ENCODE measurements at places on chromosomes 12 and 14. TPM values are rescaled to one million over a fixed set of nuclear protein-coding genes. Genes with fewer than 3 reads are reported as not detected.

DNA sequence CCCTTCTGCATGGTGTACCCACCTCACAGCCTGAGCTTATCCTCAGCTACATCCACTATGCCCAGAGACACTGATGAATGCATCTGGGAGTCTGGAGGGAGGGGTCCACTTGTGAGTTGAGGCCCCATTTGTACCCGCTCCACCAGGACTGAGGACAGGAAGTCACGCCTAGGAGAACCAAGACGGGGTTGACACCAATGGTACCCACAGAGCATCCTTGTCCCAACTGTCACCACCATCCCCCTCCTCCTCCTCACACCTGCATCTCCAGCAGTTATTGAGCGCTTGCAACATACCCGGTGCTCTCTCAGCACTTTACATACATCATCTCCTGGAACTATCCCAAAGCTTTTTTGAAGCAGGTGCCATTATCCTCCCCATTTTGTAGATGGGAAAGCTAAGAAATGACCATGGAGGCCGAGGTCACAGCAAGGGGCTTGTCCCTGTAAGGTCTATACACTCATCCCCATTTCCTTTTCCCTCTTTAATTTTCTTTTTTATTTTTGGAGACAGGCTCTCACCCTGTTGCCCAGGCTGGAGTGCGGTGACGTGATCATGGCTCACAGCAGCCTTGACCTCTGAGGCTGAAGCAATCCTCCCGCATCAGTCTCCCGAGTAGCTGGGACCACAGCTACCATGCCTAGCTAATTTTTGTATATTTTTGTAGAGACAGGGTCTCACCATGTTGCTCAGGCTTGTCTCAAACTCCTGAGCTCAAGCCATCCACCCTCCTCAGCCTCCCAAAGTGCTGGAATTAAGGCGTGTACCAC is 31.7 kb downstream of the DGLUCY start:
- no peak for DNase-seq

DNA sequence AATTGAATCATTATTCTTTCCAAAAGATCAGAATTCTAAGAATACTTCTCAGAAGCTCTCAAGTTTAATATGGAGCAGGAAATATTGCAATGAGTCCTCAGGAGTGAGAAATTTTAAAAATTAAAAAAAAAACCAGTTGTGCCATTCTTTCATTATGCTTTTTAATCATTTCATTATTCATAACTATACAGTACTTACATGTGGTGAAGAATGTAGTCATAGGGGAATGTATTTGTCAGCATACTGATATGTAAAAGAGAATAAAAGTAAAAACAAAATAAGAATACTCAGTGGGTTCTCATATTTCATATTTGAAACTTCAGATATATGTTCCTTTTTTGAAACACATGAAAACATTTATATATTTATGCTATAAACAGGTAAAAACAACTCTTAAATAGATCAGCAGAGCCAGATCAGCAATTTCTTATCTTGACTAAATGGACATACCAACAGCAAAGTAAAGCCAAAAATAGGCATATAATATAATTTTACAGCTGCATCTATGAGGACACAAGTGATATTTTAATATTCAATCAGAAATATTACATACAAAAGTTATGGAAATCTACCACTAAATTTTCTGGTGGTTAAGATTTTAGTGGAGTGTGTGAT is 19.9 kb upstream of the MBIP start:
- no peak for DNase-seq

DNA sequence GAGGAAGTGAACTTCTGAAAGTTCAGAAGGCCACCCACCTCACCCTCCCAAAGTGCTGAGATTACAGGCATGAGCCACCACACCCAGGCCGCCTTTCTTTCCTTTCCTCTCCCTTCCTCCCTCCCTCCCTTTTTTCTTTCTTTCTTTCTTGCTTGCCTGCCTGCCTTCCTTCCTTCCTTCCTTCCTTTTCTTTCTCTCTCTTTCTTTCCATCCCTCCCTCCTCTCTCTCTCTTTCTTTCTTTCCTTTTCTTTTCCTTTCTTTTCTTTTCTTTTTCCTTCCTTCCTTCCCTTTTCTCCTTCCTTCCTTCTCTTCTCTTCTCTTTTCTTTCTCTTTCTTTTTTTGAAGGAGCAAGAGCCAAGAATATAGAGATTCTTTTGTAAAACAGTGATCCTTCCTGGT is 208.3 kb upstream of the HMGA2 start:
- DNase-seq: no peak

GRCh38 chr14:100391724-100392123 is 68.6 kb downstream of the SLC25A47 start:
- peak; percentile 88 for DNase-seq

The FBLN5 gene
- 46.5 TPM for total RNA-seq

DNA sequence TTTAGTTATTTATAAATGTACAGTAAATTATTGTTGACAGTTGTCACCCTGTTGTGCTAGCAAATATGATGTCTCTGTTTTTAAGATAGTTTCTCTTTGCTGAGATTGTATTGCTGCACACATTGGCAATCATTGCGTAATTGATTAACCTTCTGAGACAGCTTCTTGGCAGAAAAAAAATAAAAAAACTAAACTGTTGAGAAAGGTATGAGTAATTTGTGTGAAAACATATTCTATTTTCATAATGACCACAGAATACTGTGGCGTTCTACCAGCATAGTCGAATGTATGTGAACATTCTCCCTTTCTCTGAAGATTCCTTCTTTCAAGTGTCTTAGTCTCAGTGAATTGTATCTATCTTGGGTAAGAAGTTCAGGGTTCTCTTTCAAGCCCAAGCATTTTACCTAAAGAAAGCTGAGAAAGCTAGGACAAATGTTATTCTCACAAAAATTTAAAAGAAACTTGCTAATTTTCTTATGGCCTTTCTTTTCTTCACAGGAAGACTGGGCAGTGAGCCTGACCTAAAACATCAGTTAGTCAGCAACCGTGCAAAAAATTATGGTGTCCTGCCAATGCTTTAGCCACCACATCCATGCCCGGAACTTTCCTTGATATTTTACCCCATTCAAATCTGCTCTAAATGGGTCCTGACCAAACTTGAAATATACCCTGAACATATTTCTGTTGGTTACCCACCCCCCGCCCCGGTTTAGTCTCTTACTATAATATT is 69.0 kb upstream of the REP15 start:
- DNase-seq: no peak

The SBNO1 gene
- total RNA-seq: 16.8 TPM

DNA sequence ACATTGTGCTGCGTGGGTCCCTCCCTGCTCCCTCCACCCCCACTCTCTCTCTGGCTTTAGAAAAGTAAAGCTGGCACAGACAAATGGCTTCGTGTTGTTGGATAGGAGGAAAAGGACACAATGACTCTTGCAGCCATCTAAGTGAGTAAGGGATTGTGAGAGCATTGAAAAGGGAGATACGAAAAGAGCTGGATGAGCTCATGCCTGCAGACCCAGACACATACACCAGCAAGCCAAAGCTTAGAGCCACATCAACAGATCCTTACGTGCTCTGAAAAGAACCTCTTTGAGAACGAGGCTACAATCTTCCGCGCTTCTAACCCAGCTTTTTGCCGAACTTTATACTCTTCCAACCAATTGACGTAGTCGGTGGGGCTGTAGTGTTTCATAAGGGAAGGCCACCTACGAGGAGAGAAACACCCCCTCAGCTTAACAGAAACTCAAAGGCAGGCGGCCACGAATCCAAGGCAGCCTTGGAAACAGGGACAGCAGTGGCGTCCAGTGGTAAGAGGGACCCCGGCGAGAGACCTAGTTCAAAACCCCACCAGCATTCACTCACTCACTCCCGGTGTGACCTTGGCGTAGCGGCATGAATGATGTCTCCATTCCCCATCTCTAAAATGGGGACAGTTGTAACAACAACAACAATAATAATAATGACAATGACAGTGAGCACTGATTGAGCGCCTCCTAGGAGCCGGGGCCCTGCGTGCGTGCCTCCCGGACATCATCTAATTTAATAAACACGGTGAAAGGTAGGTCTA is 1.1 kb downstream of the FBXO21 start:
- DNase-seq: peak; percentile 55

DNA sequence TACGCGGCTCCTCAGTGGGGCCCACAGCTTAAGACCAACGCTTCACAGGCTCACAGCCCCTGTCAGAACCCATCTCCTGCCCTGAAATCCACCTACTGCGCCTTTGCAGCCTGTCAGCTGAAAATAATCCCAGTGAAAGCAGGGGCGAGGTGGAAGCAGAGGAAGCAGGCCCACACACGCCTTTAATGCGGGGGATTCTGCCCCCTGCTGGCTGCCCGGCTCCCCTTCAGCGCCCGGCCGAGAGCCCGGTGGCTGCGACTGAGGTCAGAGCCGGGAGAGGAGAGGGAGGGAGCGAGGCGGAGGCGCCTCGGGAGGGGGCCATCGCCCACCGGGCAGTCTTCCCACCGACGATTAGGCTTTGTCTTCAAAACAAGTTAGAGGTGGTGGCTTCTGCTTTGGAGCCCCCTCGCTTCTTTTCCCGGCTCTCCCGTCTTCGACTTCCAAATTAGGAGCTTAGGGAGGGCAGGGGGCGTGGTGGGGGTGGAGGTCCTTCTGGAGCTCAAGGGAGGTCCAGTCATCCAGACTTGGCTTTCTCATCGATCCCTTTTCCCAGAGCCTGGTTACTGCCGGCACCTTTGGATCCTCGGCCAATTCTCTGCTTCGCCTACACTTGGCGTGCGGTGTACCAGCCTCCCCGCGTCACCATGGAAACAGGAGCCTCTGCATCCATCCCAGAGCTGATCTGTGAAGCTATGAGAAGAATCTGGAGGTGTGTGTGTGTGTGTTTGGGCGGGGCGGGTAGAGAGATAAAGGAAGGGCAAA is 25.2 kb upstream of the RND1 start:
- DNase-seq: peak; percentile 42

DNA sequence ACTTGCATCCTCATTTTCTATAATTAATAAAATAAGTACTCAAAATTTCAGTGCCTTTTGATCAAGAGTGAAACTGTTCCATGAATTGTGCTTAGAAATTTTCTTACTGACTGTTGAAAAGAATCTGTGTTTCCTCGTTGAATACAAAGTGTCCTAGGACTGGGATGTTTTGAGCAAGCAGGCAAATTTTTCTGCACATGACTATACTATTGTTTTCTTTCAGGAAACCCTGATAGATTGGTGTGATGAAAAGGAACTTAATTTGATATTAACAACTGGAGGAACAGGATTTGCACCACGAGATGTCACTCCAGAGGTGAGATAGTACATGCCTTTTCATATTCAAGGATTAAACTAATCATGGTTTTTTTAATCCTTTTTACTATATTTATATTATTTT is 316.3 kb downstream of the GPHN start:
- DNase-seq: no peak

The KCNK10 gene
- total RNA-seq: 0.30 TPM

GRCh38 chr14:101399737-101400517 is 161.4 kb upstream of the DIO3 start:
- DNase-seq: no peak

GRCh38 chr12:131221061-131221956 is 267.6 kb downstream of the ADGRD1 start:
- no peak for DNase-seq

- no peak for DNase-seq
These were observed 2.6 kb downstream of the C12orf42 start for GRCh38 chr12:103493199-103493598.

DNA sequence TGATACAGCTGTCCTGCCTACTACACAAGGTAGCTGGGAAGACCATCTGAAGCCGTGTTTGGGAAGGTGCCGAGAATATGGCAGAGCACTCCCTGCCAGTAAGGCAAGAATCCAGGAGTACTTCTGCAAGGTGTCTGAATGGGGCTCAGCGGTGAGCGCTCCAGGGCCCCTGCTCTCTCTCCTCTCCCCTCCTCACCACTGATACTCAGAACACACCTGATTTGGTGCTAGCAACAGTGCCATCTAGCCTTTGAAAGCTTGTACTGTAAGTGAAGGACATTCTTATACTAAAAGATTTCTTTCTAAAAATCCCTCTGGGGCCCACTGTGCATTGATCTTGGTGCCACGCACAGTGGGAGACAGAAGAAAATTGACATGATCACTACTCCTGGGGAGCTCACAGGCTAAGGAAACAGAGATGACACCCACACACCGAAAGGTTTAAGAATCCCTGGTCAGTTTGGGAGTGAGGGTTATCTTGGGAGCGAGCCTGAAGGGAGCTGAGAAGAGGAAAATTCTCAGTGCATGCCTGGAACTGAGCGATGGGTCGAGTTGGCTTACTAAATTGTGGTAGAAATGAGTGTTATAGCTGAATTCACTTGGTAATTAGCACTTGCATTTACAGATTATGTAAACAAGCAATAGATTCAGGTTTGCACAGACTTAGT is 216.9 kb downstream of the NTF3 start:
- peak; percentile 19 for DNase-seq

GRCh38 chr14:66540038-66540437 is 32.1 kb downstream of the GPHN start:
- no peak for DNase-seq

GRCh38 chr12:124608450-124608870 is 41.0 kb upstream of the NCOR2 start:
- no peak for DNase-seq

- no peak for DNase-seq
These were observed 109.1 kb upstream of the AMN1 start for GRCh38 chr12:31837913-31838312.

DNA sequence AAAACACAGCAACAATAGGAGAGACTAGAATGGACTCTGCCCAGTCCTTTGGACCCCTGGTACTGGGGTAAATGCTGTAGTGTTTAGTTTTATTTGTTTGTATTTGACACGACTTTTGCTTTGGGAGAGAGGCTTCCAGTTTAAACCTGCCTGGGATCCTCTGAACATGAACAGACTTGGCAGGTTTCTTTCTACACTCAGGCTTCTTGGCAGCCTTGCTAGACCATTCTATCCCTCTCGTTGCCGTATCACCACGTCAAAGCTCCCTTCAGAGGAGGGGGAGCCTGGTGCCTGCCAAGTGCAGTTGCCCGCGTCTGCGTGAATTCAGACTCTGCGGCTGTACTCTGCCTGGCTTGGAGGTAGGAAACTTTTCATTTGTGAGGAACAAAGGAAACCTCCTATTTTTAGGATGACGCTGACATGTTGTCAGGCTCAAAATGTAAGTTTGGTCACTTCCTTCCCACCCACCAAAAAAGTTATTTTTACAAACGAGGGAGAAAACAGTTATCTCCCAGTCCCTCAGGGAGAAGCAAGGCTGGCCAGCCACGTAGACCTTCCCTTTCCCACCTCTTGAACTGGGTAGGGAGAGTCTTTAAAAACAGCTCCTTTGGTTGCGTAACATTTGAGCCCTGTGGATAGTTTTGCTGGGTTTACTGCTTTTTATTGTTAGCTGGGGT is 25.9 kb downstream of the CD9 start:
- DNase-seq: peak; percentile 61

GRCh38 chr12:114476159-114476558 is 70.2 kb upstream of the TBX5 start:
- peak; percentile 1 for DNase-seq

Measured in skin of body (tissue), 3 donors.